NCI-H1417 treated with DMSO at 0.1 percent for 48 hours (cell line): ENCODE measurements at places on chromosomes 11 and 22.
A peak's percentile ranks its signal among the peaks of the same experiment; 100 is the strongest.

GRCh38 chr11:107605061-107606006 lies 14.4 kb downstream of the ELMOD1 start:
- no peak for DNase-seq

GRCh38 chr11:92253945-92254344 lies 29.3 kb downstream of the FAT3 start:
- DNase-seq = no peak

- DNase-seq = no peak
Observed at GRCh38 chr11:17643506-17644405, 75.6 kb upstream of the MYOD1 start.

DNA sequence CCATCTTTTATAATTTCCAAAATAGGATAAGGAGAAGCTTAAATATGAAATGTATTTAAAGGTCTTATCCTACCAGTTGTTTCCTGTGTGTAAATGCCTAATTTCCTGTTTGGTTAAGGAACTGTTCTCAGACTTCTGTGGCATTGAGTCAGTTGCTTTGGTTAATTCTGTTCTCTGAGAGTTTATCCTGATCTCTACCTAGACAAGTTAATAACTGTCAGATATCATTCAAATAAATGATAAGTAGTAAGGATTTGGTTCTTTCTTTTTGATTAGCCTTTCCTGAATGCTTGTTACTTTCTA lies 39.5 kb downstream of the CTNND1 start:
- no peak for DNase-seq

DNA sequence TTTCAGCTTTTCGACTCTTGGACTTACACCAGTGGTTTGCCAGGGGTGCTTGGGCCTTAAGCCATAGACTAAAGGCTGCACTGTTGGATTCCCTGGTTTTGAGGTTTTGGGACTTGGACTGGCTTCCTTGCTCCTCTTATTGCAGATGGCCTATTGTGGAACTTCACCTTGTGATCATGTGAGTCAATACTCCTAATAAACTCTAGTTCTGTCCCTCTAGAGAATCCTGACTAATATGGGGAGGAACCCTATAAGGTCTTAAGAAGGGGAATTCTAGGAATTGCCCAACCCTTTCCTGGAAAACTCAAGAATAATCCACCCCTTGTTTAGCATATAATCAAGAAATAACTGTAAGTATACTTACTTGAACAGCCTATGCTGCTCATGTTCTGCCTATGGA lies 491.8 kb downstream of the TMEM135 start:
- no peak for DNase-seq

DNA sequence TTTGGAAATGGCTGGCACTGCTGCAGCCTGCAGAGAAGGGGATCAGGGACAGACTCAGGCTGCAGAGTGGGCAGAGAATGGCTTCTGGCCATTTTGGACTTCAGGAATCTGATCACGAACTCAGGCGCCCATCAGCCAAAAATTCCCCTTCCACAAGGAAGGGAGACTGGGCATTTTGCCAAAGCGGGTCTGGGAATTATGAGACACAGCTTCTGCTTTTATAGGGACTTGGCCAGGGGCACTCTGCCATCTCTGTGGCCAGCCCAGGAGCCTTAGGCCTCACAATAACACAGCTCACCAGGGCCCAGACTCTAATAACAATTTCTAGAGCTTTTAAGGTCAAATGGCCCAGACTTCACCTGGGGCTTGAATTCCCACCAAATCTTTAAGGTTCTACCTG lies 74.7 kb downstream of the CHST1 start:
- DNase-seq = no peak

- no peak for DNase-seq
Observed at GRCh38 chr11:92376680-92377079, 152.1 kb downstream of the FAT3 start.

GRCh38 chr11:117062498-117062897 lies 35.7 kb downstream of the SIK3 start:
- DNase-seq = no peak

DNA sequence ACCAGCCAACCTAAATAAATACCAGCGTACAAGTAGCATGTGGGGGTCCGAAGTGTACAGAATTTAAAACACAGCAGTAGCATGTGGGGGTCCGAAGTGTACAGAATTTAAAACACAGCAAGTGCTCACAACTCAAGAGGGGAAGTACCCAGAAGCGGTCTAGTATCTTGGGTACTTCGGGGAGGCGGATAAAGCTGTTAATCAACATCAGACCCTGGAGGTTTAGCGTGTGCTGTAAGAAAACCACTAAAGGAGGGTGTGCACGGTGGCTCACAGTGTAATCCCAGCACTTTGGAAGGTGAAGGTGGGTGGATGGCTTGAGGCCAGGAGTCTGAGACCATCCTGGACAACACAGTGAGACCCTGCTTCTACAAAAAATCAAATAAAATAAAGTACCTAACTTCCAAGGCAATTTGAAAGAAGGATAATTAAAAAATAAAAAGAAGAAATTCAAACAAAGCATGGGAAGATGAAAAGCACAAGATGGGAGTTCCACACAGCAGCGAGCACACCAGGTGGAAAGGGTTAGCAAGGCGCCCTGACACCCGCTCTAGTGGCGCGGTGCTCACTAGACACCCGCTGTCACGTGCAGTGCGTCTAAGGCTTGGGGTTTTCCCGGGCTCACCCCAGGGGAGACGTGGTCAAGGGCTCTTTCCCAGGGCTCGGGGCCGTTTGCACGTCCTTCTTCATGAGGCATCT lies 35.0 kb upstream of the MOB2 start:
- no peak for DNase-seq

DNA sequence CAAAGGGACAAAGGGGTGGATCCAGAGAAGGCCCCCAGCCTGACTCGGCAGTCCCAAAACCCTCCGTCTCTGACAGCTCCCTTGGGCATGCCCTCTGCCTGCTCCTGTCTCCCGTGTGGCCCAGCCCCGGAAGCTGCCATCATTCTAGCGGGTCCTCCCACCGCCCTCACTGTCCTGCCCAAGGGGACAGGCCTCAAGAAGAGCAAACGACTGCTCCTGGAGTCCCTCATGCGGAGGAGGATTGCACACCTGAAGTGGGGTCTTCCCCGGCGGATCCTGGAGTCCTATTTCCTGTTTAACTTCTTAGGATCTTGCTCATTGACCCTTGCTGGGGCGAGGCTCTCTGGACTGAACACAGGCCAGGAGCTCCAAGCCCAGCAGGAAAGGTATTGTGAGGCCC lies 2.6 kb upstream of the MEI1 start:
- no peak for DNase-seq

GRCh38 chr11:36156817-36157519 lies 132.3 kb downstream of the COMMD9 start:
- no peak for DNase-seq

GRCh38 chr11:1084561-1085439 lies 10.1 kb downstream of the MUC2 start:
- no peak for DNase-seq

DNA sequence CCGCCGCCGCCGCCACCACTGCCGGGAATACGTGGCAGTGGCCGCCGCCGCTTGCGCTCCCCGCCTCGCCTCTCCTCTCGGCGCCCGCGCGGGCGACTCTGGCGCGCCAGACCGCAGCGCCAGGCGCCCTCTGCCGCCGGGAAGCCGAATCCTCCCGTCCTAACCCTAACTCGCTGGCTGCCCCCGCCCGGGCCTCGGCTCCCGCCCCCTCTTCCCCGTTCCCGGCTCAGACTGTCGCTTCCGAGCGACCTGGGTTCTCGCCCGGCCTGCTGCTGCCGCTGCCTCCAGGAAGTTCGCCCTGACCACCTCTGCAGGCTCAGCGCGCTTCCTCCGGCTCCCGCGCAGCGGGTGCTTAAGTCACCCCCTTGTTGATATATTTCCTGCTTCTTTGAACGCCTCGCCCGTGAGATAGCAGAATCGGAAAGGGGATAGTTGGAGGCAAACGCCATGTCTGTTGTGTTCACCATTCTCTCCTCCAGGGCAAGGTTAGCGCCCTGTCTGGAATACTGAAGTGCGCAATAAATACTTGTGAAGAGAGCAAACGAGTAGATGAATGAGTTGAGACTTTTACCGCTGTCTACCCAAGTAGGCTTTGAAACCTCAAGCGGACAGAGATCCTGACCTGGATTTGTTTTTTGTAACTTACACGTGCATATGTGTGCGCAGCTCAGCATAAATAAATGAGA lies at the start of gene SMCO4:
TSS of gene SMCO4 (minus strand) at position 100 of the 686 bp plus-strand sequence. CDS start 64,202 bp downstream, outside the sequence.
- DNase-seq = peak; percentile 32

DNA sequence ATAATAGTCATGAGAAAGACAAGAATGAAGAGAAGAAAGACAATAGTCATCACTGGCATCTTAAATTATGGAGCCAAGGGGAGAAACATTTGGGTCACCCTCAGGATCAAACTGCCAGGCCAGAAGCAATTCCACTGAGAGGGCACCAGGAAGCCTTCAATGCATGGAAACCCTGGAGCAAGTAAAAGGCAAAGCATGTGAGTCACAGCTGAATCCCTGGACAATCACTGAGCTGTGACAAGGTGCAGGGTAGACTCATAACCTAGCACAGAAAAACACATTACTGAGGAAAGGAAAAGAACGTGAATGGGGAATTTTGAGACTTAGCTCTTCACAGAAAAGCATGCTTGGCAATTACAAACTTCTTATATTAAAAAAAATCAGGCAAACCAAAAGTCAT lies 1.6 kb downstream of the KCNJ1 start:
- DNase-seq = no peak

DNA sequence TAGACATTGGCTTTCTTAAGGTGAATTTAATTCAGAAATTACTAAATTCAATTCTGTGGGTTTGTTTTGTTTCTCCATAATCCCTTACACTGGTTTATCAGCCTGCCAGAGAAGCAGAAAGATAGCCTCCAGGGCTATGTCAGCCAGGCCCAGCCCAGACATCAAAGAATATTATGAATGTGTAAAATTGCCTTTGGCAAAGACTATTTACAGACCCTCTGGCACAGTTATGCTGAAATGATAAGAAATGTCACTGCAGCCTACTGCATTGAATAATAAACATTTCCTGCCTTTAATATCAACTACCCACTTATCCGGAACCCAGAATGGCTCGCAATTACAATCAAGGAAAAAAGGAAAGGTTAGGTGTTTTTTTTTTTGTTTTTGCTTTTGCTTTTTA lies 562.5 kb upstream of the LRRC4C start:
- DNase-seq = no peak

DNA sequence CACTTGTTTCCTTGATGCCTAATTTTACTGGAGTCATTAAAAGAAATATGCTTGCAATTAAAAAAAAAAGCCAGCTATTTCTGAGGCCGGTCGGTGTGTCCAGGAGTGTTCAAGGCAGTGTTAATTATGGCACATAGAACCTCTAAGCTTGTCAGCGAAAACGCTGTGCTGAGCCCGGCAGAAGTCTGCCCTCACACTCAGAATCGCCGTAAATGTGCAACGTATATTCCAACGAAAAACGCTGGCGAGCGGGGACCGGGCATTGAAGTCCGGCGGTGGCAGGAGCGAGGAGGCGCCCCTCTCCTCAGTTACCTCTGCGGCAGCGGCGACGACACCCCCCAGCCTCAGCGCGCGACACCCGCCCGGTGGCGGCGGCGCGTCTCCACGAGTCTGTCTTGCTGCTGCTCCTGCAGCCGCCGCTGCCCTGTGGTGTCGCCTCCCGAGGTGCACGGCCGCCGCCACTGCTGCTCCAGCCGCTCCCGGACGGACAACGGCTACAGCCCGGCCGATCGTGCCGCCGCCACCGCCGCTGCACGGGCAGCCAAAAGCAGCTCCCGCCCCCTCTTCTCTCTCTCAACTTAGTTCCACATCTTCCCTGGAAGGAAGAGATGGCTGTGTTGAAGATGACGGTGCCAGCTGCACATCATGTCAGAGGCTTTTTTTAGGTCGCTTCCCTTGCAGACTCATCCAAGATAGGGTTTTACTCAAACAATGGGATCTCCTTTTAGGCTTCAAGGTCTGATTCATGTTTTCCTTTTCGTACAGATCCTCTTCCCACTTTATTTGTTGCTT lies 56.0 kb downstream of the JAM3 start:
- no peak for DNase-seq

DNA sequence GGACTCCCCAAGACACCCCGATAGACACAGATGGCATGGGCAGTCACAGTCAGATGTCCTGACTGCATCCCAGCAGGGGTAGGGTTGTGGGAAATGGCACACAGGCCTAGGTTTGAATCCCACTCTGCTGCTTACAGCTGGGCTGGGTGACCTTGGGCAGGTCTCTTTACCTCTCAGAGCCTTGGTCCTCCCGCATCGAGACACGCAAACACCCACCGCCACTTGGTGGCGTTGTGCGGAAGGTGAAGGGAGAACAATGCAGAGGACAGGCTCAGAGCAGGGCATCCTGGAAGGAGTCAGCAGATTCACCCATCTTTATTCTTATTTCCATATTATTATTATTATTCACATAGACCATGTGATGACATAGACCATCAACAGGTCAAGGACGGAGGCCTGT lies 140.5 kb downstream of the MIAT start:
- DNase-seq = no peak

DNA sequence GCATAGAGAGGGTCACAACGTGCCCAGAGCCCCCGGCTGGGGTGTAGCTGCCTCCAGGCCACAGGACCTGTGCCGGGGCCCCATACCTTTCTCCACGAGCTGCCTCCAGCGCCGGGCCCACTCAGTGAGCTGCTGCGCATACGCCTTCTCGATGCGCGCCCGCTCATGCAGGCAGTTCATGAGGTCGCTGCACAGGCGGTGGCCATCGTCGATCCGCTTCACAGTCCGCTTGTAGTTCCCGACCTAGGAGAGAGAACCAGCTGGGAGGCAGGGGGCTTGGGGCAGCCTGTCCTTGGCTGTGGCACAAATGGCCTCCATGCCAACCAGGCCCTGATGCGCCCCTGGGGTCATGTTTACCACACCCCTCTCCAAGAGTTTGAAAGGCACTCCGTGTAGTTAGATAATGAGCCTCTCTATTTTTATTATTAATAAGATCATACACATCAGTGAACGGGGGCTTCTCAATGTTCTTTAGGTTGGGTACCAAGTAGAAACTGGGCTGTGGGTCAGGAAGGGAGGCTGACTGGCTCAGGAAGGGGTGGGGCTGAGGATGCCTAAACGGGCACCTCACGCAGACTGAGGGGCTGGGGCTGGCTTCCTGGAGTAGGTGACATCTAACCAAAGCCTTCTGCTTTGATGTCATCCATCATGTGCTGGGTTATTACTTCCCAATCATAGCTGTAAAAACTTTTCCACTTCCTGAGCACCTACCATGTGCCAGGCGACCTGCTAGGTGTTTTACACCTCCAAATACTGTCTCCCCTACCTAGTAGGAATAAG lies 36.5 kb upstream of the ARFGAP3 start:
- DNase-seq = no peak

DNA sequence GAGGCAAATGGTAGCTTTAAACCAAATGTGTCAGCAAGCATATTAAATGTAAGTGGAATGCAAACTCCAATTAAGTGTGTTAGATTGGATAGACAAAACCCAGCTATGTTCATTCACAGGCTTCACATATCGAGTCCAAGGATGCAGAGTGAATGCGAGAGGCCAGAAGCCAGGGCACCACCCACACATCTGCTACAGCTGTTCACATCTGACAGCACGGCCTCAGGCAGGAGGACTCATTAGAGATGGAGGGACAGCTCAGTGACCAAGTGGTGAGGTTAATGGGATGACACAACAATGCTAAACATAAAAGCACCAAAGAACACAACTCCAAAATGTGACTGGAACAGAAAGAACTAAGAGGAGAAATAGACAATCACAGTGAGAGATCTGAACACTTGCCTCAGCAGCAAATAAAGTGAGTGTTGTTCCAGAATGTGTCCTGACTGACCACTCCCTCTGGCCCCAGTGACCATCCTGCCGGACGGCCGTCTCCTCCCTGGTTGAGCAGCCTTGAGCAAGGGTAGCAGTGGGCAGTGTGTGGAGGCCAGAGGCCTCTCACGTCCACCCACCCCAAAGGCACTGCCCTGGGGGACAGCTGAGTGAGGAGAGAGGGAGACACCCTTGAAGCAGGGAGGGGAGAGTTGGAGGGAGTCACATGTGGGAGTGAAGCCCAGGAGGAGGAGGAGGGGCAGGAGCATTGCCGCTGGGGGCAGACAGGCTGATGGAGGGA lies 23.8 kb downstream of the ALG12 start:
- no peak for DNase-seq

- no peak for DNase-seq
Observed at GRCh38 chr22:38012604-38013072, 28.3 kb upstream of the SOX10 start.
